ENCODE measurements at places on chromosomes 5 and 9.

GRCh38 chr5:114412510-114413171 lies 50.8 kb downstream of the KCNN2 start:
- no peak for DNase-seq

GRCh38 chr5:61919920-61920319 lies 386.1 kb upstream of the KIF2A start:
- no peak for DNase-seq

- DNase-seq = no peak
Measured at GRCh38 chr9:93138171-93138764, 4.2 kb upstream of the NINJ1 start.

GRCh38 chr5:74529101-74529500 lies 111.4 kb downstream of the ENC1 start:
- no peak for DNase-seq

- no peak for DNase-seq
Measured at GRCh38 chr5:112636751-112637150, 100.9 kb upstream of the APC start.

- no peak for DNase-seq
Measured at GRCh38 chr5:168137265-168137664, 154.2 kb upstream of the WWC1 start.

DNA sequence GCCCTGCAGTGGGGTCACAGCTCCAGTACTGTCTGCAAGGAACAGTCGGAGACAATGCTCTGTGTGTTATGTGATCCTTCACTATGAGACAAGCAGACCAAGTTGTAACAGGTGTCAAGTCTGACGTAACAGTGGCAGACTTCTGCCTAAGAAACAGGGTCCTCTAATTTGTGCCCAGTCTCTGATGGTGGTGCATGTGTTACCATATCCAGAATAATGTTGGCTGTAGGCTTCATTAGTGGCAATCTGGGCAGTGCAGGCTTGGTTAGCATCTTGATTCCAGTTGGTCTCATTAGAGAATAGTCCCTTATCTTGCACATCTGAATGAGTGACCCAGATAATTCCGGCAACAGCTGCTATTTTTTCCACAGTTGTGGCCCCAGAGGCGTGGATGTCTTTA lies 33.8 kb downstream of the ZNF131 start:
- no peak for DNase-seq

DNA sequence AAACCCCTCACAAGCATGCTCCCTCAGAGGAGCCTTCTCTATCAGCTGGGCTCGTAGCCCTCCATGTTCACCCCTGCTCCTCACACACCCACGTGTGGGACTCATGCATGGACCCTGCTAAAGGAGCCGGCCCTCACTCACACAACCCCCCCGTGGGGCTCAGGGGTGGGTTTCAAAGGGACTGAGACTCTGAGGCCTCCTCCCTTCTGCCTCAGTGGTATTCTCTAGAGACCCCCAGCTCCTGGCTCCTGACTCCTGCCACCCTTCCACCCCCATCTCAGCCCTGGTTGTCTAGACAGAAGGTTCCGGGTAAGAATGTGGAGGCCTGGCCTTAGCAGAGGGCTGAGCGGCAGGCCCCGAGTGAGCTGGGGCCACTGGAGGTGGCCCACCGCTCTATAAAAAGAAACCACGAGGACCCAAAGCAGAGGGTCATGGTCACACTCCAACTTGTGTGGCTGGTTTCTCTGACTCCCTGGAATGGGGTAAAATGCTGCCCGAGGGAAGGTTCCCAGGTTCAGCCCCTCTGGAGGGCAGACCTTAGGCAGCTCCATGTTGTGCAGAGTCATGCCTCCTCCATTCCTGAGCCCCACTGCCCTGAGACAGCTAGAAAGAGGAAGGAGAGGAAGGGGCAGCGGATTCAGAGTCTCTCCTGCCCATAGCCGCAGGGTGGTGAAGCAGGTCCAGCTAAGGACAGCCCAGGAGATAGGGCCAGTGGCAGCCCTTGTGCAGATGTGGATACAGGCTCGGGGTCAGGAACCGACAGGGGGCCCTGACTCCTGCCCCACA lies 10.8 kb downstream of the SEPTIN8 start:
- DNase-seq = no peak

DNA sequence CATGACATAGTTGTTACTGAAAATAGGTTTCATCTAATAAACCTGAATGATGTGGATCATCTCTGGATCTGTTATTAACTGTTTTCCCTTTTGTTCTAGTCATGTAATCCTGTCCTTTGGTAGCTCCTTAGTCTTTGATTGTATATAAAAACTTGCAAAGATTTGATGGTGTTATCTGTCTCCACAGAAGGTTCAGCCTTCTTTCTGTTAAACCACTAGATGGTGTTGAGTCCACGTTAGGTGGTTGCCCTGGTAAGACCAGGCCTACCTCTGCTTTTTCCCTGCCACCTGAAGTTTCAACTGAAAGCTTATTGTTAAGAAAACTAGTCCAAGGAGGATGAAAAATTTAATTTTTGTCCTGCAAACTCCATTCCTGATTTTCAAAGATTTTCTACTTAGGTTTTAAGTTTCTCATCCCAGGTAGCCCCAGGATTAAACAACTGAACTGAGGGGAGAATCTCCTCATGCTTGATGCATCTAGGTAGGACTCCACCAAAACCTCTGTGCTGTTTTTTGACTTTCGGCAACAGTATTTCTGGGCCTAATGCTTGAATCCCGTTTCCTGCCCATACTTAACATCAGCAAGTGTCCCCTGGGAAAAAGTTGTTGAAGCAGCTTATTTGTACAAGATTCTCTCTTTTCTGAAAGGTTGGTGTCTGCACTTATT lies 68.5 kb downstream of the RICTOR start:
- peak; percentile 41 for DNase-seq

- peak; percentile 37 for DNase-seq
Measured at GRCh38 chr9:130167927-130168326, 4.3 kb upstream of the NCS1 start.

- DNase-seq = no peak
Measured at GRCh38 chr5:89396278-89396954, 513.4 kb upstream of the MEF2C start.

- DNase-seq = no peak
Measured at GRCh38 chr9:93031629-93032430, 26.7 kb upstream of the SUSD3 start.

- peak; percentile 51 for DNase-seq
Measured at GRCh38 chr9:35481347-35481975, 8.4 kb upstream of the RUSC2 start.

- no peak for DNase-seq
Measured at GRCh38 chr5:137114529-137114928, 384.6 kb downstream of the SPOCK1 start.

DNA sequence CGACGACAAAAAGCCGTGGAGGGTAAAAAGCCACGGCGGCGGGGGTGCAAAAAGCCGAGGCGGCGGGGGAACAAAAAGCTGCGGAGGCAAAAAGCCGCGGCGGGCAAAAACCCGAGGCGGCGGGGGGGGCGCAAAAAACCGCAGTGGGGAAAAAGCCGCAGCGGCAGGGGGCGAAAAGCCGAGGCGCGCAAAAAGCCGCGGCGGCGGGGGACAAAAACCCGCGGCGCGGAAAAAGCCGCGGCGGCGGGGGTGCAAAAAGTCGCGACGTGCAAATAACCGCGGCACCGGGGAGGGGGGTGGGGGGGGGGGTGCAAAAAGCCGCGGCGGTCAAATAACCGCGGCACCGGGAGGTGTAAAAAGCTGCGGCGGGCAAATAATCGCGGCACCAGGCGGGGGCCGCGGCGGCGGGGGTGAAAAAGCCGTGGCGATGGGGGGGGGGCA lies 511.5 kb downstream of the FOXD4L5 start:
- peak; percentile 5 for DNase-seq

GRCh38 chr5:109589986-109590385 lies 99.7 kb upstream of the MAN2A1 start:
- peak; percentile 22 for DNase-seq

DNA sequence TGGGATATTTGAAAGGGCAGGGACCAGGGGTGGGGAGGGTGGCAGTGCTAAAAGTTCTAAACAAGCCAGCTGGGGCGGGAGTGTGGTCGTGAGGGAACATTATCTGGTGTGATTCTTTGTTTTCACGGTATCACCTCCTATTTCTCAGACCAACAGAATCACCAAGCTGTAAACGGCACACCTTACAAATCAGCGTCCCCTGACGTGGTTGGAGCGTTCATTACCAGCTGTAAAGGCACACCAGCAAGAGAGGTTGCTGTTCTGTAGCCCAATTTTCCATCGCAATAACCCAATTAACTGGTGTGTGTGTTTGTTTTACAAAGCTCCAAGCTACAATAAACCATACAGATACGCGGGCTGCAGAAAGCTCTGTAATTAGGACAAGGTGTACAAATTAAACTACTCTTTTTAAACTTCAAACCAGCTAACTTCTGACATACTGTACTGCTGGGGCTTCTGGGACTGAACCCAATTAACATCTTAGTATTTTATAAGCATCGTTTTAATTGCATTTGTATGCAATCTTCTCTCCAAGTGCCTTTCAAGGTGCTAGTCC lies 303.6 kb upstream of the CLINT1 start:
- DNase-seq = no peak

DNA sequence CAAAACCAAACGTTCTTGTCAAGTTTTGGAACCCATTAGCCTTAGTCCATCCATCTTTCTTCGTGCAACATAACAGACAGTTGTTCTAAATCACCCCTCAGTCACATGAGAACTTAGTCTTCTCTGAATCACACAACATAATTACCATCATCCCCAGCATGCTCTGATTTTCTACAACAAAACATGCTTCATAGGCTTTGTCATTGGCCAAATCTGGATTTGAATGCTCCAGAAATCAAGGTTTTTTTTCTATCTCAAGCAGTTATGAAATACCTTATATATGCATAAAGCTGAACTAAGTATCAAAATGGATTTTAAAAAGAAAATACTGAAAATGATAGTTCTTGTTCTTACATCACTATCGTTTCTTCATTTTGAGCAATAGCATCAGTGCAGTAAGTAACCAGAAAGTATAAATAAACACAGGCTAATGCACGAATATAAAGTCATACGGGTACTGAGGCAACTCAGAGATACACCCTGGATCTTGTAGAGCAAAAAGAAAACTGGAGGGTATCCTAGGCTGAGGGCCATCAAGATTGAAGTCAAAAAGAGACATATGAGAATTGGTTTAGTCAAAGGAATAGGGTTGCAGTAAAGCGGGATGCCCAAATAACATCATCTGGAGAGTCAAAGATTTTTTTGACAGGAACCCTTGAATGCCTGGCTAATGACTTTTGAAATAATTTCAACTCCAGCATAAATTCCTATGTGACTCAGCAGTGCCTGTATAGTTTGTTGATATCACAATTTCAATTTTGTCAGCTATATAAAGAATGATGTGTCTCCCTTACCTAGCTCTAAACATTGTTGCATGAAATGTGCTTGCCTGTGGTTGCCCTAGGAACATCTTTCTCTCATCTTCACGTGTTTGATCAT lies 164.7 kb downstream of the ADAMTSL1 start:
- DNase-seq = no peak

DNA sequence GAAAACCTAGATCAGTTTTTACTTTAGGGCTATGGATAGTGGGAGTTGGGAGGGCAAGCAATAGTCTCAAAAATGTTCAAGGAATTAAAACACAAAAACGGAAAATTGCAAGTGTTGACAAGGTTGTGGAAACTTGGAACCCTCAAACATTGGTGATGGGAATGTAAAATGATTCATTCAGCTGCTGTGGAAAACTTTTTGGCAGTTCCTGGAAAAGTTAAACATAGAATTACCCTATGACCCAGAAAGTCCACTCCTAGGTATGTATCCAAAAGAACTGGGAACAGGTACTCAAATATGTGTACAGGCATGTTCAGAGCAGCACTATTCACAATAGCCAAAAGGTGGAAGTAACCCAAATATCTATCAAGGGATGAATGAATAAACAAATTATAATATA lies 1.2 kb upstream of the MSANTD3 start:
- no peak for DNase-seq
